ENCODE measurements at places on chromosomes 6 and 20.

DNA sequence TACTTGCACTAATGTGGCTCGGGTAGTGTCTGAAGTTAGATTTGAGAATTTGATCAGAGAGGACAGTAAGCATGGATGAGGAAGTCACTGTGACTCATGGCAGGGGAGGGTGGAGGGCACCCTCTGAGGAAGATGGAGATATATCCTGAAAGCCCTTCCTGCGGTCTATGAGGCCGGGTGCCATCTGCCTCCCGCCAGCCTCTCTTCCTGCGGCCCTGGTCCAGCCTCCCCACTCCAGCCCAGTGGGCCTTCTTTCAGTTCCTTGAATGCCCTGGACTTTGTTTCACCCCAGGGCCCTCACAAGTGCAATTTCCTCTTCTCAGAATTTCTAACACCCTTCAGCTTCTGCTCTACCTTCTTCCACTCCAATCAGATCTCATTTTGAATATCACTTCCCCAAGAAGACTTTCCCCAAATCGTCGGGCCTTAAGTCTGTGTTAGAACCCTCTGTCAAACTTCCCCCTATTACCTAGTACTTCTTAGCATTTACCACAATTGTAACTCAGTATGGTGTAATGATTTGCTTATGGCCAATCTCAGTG, 20.2 kb upstream of the TNFAIP3 start:
- DNase-seq: no peak

DNA sequence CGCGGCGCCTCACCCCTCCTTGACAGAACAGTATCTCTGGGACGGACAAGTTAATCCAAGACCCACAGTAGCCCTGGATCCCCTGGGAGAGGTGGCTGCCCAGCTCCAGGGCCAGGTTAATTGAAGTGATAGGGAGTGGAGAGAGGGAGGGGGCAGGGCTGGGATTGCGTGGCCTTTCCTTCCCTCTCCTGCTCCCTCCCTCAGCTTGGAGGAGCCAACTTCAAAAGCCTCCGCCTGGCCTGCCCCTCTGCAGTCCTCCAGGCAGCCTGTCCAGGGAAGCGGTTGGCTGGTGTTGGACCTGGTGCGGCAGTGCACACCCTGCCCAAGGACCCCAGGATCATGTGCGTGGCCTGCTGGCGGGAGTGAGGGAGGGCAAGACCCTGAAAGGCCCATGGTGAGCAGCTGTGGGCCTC, at the start of gene C20orf204:
Gene C20orf204 (plus strand): TSS at position 250 of the 413 bp plus-strand sequence. CDS start 142 bp downstream, at position 392.
- no peak for DNase-seq

GRCh38 chr6:43739642-43740091, 30.3 kb upstream of the VEGFA start:
- DNase-seq: no peak

GRCh38 chr6:36615018-36615761, 21.0 kb downstream of the SRSF3 start:
- peak; percentile 20 for DNase-seq

GRCh38 chr20:11429168-11429567, 488.5 kb upstream of the BTBD3 start:
- no peak for DNase-seq

DNA sequence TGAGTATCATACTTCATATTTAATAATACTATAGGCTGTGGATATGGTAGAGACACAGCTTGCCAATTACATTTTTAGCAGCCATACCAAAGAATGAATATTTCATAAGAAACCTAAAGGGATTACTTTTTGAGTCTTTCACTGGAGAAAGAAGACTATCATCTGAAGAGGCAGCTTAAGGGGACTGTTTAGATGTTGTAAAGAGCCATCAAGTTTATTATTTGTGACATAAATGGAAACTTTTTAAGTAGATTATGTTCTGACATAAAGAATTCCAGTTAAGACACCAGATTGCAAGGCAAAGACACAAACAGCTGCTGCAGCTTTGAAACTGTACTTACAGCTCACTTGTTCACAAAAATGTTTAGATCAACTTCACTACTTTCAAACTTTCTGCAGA, 429.4 kb downstream of the TFAP2A start:
- no peak for DNase-seq

DNA sequence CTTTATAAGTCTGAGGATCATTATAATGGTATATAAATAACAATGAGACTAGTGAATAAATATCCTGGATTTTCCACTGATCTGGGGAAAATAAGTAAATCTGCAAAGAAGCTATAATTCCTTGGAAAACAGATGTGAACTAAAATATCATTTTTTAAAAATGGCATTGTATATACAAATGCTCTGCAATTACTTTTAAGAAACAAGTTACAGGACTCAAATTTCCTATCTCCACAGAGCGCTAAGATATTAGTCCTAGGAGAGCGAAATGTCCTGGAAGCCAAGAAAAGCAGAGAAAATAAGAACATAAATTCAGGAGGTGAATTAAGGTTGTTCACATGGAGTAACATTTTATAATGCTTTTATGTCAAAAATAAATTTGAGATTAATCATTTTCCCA, 61.3 kb downstream of the PRKN start:
- no peak for DNase-seq

GRCh38 chr20:6654513-6655252, 112.8 kb upstream of the BMP2 start:
- DNase-seq: no peak

DNA sequence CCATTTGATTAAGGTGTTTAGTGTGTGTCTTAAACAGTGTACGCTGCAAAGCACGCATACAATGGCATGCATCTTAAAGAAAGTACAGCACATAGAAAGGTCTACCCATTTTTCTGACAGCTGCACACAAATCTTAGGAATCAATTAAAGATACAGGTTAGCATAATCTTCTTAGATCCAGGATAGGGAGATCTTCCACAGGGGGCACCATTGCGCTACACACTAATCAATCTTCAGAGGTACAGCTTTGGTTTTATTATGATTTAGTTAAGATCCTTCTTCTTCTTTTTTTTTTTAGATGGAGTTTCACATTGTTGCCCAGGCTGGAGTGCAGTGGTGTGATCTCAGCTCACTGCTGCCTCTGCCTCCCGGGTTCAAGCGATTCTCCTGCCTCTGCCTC, 63.7 kb upstream of the BEND3 start:
- no peak for DNase-seq

- no peak for DNase-seq
Observed at GRCh38 chr20:891706-892080, 24.4 kb downstream of the ANGPT4 start.

- peak; percentile 42 for DNase-seq
Observed at GRCh38 chr6:16420715-16421461, 182.5 kb downstream of the GMPR start.

GRCh38 chr20:59603176-59603575, 1.2 kb upstream of the PHACTR3 start:
- no peak for DNase-seq

- no peak for DNase-seq
Observed at GRCh38 chr6:44202332-44202971, 14.3 kb upstream of the MYMX start.

DNA sequence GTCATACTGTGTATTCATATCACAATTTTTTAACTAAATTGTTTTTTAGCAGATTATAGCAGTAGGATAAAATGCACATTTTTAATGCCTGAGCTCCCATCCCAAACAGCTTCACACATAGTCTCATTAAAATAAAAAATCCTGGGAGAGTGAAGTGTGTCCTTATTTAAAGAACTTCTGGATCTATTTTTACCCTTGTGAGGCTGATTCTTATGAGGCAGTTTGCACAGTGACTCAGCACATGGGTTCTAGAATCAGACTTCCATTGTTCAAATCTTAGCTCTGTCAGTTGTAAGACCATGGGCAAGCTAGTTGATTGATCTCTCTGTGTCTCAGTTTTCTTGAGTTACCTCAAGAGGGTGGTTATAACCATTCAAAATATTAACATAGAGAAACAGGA, 72.3 kb downstream of the MACROD2 start:
- DNase-seq: no peak

DNA sequence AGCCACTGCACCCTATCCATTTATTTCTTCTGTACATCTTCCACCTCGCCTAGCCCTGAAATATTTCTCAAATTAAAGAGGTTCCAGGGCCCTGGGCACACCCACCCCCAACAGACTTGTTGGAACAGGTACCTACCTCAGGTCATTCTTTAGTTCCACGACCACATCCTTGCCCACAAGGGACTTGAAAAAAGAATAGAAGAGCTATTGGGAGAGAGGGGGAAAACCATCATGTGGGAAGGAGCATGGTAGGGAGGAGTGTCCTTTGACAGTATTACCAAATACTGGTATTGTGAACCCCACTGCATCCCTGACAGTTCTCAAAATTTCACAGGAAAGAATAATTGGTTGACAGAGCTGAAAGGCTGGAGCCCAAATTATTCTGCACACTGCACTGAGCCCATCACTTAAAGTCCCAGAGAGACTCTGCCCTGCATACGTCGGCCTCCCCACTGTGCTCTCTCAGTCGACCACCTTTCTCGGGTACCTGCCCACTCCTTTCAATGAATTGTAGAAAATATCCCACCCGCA, 762 bp downstream of the LSM2 start:
- DNase-seq: no peak

GRCh38 chr6:40536442-40536841, 50.7 kb downstream of the LRFN2 start:
- no peak for DNase-seq

DNA sequence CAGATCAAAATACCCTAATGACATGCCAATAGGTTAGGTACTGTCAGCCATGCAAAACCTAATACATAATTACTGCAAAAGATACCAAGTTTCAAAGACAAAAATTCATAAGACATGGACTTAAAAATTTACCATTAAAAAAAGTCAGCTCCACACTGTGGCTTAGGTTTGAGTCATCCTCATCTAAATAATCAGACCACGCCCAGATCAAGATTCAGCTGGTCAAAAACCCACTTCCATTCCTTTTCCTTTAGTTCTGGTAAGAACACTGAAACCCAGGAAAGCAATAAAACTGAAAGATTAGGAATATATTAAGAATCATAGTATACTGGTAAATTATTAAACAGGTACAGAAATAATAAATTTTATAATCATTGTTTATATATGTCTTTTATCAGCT, 81.0 kb upstream of the ASF1A start:
- no peak for DNase-seq

DNA sequence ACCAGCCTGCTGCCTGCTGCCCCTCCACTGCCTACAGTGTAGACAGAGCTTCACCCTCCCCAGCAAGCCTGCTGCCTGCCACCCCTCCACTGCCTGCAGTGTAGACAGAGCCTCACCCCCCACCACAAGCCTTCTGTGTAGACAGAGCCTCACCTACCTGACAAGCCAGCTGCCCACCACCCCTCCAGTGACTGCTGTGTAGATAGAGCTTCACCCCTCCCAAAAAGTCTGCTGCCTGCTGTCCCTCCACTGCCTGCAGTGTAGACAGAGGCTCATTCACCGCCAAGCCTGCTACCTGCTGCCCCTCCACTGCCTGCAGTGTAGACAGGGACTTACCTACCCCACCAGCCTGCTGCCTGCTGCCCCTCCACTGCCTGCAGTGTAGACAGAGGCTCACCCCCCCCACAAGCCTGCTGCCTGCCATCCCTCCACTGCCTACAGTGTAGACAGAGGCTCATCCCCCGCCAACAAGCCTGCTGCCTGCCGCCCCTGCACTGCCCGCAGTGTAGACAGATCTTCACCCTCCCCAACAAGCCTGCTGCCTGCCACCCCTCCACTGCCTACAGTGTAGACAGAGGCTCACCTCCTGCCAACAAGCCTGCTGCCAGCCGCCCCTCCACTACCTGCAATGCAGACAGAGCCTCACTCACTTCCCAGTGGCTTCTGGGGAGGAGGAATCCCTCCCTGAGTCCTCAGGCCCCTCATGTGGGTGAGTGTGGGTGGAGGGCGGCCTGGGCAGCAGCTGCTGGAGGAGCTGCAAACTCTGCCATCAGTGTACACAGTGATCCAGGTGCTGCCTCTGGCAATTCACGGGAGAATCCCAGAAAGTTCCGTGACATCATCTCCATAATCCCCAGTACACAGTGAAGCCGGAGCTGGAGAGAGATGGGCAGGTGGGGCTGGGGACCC, 140.9 kb downstream of the DLL1 start:
- DNase-seq: no peak

All from T follicular helper cell (primary cell).